ENCODE measurements at places on chromosomes 7 and 10.

- no peak for DNase-seq
Measured at GRCh38 chr10:101000915-101001658, 1.5 kb downstream of the LZTS2 start.

GRCh38 chr7:31695859-31696614 is 9.0 kb downstream of the PPP1R17 start:
- no peak for DNase-seq

DNA sequence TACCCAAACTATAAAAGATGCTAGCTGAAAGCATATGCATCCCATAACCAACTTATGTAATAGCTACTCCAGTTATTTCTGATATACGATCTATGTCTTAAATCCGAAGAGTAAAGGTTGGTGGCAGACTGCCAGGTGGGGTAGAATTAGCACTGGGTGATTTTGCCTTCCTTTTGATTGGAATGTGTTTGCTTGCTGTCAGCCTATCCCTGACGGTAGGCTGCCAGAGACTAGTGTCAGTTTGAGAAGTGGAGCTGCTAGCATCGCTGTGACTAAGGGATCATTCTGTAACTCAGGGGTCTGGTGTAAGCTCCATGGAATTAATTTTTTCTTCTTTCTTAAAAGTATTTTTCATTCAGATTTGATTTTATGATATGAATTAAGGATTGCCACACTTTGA is 9.5 kb upstream of the SEM1 start:
- DNase-seq: no peak

GRCh38 chr10:112271982-112272381 is 11.2 kb upstream of the TECTB start:
- no peak for DNase-seq

- no peak for DNase-seq
Measured at GRCh38 chr10:78838141-78838657, 230.6 kb upstream of the ZMIZ1 start.

- DNase-seq: no peak
Measured at GRCh38 chr10:86630079-86630478, 24.3 kb upstream of the OPN4 start.

- no peak for DNase-seq
Measured at GRCh38 chr10:99784016-99784726, 1.7 kb downstream of the ABCC2 start.

DNA sequence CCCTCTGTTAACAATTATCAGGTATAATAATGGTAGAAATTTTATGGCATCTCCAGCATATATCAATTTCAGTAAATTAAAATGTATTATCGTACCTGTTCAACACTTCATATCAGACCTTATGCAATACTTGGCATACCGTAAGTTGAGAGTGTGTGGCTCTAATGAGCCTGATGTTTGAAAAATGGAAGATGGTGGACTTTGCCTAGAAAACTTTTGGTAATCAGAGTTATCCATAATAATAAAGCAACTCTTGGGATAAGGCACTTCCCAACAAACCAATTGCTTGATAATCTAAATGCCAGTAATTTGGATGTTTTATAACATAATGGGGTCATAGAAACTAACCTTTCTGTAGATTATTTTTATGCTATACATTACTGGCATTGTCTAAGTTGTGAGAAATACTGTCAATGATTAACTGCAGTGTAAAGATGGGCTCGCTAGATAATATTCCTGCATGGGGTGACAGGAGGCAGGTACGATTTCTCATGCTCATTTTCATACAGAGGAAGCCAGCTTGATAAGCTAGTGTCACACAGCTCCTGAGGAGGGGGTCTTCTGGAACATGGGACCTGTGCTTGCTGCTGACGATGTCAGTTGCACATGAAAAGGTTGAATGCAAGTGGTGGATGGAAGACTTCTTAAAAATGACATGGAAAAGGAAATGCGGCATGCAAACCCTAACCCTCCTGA is 27.8 kb upstream of the DMBT1 start:
- no peak for DNase-seq

DNA sequence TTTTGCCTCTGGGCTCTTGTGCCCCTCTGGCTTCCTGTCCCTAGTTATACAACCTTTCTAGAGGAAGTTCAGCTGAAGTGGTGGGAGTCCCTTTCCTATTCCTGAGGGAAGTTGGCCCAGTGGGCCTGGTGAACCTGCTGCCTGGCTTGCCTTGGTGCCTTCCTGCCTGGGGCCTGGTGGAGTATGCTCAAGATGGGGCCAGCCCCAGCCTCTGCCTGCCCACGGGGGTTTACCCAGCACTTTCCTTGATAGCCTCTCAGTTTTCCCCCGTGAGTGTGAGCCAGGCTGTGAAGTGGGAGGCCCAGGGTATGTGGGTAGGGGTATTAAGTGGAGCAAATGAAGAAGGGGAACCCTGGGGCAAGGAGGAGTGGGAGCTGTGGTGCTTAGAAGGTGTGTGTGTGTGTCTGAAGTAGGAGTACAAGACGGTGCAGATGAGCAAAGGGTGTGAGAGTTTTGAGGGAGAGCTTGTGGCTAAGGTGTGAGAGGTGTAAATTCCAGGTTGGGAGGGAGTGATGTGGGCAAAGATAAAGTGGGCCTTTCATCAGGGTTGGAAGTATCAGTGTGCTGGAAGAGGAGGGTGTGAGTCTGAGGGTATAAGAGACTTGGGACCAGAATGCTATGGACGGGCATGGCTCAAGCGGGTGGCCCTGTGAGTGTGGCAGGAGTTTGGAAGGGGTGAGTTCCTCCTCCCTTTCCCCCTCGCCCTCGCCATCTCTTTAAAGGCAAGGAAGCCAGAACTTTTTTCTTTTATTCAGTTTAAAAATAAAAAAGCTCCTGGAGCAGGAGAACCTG is 10.9 kb upstream of the PAX2 start:
- DNase-seq: no peak

- peak; percentile 21 for DNase-seq
Measured at GRCh38 chr7:136086712-136087111, 109.6 kb upstream of the MTPN start.

- DNase-seq: no peak
Measured at GRCh38 chr7:135859538-135859937, 110.9 kb upstream of the FAM180A start.

DNA sequence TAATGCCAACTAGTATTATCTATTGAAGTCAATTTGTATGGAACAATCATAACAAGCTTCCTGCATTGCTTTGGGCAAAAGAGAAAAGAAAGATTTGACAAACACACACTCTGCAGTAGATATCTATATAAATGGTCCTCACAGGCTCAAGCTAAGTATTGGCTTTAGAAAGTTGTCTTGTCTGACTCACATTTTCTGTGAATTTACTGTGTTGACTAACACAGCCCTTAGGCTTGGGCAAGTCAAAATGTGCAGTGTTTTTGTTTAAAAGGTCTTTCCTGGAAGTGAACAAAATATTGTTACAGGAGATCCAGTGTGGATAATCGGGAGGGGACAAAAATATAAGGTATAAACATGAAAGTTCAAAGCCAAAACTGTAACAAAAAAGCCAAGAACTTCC is 194.4 kb downstream of the RELN start:
- DNase-seq: no peak

- peak; percentile 65 for DNase-seq
Measured at GRCh38 chr10:84375011-84375410, 46.6 kb downstream of the CCSER2 start.

DNA sequence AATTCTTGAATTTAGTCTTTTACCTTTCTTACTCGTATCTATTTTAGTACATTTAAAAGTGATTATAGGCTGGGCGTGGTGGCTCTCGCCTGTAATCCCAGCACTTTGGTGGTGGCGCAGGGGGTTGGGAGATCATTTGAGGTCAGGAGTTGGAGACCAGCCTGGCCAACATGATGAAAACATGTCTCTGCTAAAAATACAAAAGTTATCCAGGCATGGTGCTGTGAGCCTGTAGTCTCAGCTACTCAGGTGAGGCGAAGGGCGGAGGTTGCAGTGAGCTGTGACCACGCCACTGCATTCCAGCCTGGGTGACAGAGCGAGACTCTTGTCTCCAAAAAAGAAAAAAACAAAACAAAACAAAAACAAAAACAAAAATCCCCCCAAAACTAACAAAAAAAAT is 12.2 kb downstream of the PRKCQ start:
- no peak for DNase-seq

- DNase-seq: no peak
Measured at GRCh38 chr7:77393261-77393660, 22.9 kb downstream of the GSAP start.

DNA sequence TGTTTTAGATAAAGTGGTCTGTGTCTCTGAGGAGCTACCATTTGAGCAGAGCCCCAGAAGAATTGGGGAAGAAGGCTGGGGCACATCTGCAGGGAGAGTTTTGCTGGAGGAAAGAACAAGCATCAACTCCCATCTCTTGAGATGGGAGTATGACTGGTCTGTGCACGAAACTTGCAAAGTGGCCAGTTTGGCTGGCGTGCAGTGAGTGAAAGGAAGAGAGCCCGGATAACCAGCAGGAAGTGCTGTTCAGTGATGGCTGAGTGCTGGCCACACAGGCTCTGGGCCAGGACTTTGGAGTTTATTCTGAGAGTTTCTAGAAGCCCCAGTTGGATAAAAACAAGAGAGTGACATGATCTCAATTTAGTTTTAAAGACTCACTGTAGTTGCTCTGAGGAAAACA is 34.4 kb upstream of the SVIL start:
- DNase-seq: no peak

DNA sequence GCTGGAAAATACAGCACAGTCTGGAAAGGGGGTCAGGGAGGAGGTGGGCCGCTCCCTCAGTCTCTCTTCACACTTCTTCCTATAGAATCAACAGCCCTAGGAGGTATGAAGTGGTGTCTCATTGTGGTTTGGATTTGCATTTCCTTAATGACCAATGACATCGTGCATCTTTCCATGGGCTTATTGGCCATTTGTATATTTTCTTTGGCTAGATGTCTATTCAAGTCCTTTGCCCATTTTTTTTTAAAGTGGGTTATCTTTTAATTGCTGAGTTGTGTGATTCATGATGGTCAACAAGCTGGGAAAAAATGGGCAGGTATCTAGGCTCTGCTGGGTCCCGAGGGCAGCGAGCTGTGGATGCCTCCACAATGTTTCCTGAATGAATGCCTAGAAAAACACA is 29.1 kb downstream of the TMEM130 start:
- no peak for DNase-seq

DNA sequence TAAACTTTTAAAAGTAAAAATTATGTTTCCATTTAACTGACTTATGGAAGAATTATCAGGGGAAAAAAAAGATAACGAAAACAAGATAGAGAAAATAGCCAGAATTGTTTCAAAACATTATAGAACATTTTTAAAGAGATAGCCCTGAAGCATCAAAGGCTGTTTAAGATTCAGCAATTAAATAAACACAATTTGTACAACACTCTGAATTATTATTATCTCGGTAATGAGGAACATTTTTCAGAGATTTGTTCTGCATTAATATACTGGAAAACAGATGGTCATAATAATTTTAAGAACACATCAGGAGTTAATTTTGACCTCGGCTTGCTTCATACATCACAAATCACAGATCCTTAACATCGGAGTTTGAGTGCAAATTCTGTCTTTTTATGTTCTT is 643.8 kb downstream of the SORCS1 start:
- no peak for DNase-seq

DNA sequence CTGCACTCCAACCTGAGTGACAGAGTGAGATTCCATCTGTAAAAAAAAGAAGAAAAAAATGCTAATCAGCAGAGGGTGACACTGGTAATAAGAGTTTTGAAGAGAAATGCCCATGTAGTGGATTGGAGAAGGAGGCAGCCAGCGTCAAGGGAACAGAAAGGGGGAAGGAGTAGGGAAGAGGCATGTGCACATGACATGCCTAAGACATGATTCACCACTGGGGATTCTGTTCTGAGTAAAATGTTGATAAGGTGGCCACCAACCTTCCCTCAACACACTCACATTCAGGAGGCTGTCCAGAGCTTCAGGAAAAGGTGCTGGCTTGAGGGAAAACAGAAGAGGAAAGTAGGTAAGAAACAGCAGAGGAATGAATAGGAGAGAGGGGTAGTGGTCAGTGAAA is 39.9 kb downstream of the AKR1D1 start:
- DNase-seq: no peak

DNA sequence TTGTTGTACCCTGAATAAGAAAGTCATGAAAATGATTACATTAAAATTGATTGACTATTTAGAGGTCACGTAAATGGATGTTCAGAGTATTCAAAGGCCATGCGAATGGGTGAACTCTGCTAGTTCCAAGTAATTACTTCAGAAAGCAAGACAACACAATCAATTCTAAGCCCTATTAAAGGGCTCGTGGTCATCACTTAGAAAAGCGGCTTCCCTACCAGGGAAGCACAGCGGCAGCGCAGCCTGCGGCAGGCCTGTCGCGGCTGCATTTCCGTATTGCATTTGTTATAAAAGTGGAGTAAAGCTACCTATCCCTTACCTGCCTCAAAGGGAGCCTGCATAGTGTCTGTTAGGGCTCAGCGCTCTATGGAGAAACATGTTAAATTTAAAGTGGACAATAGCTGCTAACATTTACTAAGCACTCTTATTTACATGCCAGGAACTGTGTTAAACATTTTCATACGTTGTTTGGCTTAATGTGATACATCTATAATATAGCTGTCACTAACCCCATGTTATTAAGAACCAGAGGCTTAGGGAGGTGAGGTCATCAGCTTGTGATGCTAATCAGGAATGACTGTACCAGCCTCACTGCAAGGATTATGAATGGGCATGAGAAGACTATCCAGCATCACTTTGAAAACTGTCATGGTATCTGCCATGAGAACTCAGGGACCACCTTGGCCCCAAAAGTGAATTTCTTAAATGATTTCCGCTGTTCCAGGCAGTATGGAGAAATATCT is 187.5 kb downstream of the CELF2 start:
- DNase-seq: no peak

GRCh38 chr7:158779061-158780000 is 50.0 kb downstream of the ESYT2 start:
- DNase-seq: no peak

DNA sequence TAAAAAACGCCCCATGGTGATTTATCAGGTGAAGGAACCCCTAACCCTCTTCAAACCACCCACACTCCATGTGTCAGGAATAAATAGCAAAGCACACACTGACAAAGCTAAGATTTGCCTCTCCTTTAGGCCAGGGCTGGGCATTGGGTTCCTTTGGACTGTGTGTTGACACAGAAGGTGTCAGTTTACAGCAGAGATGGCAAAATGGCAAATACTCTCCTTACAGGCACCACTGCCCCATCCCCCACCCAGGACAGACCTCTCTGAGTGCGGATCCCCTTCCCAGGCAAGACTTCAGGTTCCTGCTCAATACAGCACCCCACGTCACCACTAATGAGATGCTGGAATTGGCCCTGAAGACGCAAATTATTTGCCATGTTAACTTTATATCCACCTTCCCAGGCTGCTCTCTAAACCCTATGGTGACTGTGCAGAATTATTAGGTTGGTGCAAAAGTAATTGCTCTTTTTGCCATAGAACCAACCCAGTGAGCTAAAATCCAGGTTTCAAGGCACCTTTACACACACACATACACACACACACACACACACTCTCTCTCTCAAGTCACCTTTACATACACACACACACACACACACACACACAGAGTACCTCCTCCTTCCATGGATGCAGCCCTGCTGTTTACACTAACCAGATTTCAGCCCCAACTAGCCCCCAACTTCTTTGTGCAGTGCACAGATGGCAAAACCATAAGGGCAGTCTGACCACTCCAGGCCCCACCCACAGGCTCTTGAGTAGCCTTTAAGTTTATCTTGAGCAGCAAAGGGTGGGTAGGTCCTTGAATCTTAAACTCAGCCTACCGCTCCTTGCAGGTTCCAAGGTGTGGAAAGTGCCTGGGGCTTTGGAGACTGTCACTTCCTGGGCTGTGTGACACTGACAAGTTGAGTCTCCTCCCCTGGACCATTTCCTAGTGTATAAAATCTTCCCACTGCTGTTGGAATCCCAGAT is 4.0 kb upstream of the ZCCHC24 start:
- no peak for DNase-seq

GRCh38 chr10:104339469-104340110 is 1.3 kb upstream of the ITPRIP start:
- DNase-seq: peak; percentile 21
